T-cell (primary cell): ENCODE measurements at places on chromosomes 13 and 19.

DNA sequence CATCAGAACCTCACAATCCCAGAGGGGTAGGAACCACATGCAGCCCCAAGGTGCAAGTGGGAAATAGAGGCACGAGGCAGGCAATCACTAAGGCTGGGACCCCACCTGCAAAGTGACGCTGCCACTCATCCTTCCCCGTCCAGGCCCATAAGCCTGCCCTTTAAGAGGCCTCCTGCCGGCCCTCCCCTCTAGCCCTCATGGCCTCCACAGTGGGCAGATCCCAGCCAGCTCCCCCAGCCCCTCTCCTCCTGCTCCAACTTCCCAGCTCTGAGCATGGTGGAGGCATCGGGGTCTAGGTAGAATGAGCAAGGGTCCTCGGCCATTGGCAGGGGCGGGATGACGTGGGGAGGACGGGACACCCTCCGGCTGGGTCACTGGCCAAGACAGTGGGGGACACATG is 2.7 kb downstream of the ZSCAN18 start:
- DNase-seq, result no peak

GRCh38 chr13:39897636-39898035 is 242.2 kb downstream of the COG6 start:
- no peak for DNase-seq

DNA sequence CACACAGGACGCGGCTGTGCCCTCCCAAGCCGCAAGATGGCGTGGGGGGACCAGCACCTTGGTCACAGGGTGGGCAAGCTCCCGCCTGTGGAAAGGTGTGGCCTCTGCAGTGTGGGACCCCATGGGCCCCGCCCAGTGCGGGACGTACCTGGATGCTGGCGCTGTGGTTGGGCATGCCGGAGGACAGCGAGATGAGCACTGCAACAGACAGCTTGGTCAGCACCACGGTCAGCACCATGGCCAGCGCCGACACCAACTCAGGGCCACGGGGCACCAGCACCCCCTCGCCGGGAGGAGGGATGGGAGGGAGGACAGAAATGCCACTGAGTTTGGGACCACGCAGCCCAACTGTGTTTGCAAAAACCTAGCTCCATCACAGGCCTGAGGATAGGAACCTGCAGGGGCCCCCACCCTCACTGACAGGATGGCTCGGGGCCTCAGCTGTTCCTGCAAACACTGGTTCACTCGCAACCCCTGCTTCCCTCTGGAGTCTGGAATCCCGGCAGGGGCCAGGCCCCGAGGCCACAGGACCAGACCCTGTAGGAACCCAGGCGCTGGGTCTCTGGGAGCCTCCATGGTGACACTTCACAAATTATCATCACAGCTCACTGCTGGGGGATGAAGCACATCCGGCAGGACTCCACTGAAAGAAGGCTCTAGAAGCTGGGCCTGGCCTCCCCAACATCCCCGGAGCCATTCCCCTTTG is 27.1 kb downstream of the IZUMO4 start:
- no peak for DNase-seq

GRCh38 chr19:44903602-44904425 is 1.8 kb upstream of the APOE start:
- peak; percentile 19 for DNase-seq

GRCh38 chr13:60689076-60689475 is 292.1 kb downstream of the TDRD3 start:
- DNase-seq, result no peak

DNA sequence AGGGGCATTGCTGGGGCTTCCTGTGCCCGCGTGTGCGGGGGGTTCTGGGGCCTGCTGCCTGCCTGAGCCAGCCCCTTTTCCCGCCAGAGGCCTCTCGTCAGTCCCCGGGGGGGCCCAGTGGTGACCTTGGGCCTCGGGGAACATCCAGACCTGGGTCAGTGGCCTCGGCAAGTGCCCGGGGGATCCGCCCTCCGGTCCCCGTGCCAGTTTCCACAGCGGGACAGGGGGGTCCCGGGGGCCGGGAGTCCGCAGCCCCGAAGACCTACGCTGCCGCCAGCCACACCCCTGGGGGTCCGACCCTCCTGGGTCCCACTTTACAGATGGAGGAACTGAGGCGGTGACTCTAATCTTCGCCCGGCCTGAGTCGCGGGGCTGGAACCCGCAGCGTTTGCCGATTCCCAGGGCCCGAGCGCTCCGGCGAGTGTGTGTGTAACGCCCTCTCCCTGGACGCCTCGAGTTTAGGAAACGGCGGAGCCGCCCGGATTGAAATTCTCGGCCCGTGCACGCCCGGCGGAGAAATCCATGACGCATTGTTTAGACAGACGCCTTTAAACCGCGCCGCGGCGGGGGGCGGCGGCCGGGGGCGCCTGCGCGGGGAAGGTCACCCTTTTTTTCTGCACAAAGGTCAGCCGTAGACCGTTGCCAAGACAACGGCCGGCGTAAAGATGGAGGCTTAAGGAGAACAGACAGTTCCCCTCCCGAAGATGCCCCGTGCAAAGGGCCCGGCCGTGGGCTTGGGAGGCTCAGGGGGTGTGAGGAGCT is 39.3 kb downstream of the EFNA2 start:
- no peak for DNase-seq

GRCh38 chr13:112725346-112726015 is 35.6 kb downstream of the ATP11A start:
- DNase-seq, result peak; percentile 45

GRCh38 chr13:31885994-31886393 is 145.6 kb upstream of the FRY start:
- DNase-seq, result no peak

DNA sequence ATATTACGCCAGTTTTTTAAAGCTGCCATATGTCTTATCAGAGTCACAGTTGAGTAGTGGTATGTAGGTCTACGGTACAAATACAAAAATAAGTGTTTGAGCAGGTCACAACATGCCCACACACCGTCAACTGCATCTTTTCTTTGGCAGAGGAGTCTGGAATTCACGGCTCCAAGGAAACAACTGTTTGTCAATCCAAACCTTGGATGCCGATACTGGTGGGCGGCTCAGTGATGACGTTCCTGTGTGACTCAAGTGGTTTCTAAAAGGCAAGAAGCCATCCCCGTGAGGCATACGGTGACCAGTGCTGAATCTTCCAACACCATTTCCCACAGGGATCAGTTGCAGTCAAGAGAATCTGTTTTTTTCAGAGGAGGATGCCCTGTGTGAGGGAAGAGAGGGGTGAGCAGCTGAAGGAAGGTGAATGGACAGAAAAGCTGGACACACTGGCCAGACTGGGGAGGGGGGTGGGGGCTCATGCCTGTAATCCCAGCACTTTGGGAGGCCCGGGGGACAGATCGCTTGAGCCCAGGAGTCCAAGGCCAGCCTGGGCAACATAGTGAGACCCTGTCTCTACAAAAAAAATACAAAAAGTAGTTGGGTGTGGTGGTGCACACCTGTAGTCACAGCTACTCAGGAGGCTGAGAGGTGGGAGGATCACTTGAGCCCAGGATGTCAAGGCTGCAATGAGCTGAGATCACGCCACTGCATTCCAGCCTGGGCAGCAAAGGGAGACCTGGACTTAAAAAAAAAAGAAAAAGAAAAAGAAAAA is 22.8 kb upstream of the CEBPG start:
- DNase-seq, result no peak

DNA sequence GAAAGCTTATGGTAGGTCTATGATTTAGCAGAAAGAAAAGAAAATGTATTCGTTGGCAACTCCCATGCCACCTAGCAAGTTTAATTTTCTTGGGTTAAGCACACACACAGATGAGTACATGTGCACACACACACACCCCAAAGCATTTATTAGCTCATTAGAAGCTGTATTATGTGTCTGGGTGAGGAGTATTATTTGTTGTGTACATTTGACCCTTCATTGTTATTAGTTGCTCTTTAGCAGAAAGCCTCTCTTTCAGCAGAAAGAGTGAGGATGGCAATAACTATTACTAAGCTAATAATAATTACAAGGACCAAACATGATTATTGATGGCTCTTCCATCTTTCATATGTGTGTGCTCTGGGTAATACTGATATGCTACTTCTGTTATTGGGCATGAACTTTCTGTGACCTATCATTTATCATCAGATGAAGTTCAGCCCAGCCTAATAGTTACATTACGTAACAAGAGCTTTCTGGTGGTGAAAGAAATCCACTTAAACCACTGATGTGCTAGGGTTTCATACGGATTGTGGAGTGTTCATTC is 177.4 kb upstream of the OBI1 start:
- DNase-seq, result no peak

GRCh38 chr19:33412601-33413425 is 39.3 kb downstream of the CEBPG start:
- no peak for DNase-seq

- no peak for DNase-seq
Measured at GRCh38 chr19:709196-709964, 645 bp downstream of the PALM start.

DNA sequence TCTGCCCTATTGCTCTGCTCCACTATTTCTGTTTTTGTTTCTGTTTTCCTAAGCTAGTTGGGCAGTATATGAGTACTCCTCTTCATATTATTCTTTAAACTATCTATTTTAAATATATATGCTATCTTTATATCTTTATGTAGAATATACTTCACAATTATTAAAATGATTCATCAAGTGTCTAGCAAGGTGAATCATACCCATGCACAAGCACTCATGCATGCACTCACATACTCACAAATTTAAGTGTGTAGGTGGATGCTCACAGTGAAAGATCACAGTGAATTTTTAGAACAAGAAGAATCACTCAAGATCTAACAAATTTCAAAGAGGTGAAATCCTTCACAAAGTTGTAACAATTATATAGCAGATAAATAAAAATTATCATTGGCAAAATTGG is 435.6 kb upstream of the SLITRK5 start:
- no peak for DNase-seq

GRCh38 chr13:103288114-103288513 is 221.9 kb upstream of the SLC10A2 start:
- DNase-seq, result no peak

- DNase-seq, result no peak
Measured at GRCh38 chr13:105838231-105838630, 697.2 kb downstream of the EFNB2 start.

- no peak for DNase-seq
Measured at GRCh38 chr19:1981253-1981652, 34.3 kb downstream of the BTBD2 start.

GRCh38 chr13:46468570-46469463 is 81.8 kb upstream of the RUBCNL start:
- no peak for DNase-seq

DNA sequence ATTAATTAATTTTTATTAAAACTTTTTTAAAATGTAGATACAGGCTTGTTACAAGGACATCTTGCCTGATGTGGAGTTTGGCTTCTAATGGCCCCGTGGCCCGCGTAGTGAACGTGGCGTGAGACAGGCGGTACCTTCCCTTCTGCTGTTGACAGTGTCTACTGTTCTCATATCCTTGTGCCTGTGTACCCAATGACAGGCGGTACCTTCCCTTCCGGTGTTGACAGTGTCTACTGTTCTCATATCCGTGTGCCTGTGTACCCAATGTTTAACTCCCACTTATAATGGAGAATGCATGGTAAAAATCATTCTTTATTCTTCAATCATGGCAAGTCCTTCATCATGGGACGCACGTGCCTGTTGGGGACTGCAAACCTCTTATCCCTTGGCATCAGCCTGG is 79.1 kb upstream of the ZNF835 start:
- no peak for DNase-seq
